ENCODE measurements at places on chromosomes 12 and 14.

GRCh38 chr12:46209914-46210872 is 58.6 kb downstream of the SLC38A1 start:
- DNase-seq = peak; percentile 44

DNA sequence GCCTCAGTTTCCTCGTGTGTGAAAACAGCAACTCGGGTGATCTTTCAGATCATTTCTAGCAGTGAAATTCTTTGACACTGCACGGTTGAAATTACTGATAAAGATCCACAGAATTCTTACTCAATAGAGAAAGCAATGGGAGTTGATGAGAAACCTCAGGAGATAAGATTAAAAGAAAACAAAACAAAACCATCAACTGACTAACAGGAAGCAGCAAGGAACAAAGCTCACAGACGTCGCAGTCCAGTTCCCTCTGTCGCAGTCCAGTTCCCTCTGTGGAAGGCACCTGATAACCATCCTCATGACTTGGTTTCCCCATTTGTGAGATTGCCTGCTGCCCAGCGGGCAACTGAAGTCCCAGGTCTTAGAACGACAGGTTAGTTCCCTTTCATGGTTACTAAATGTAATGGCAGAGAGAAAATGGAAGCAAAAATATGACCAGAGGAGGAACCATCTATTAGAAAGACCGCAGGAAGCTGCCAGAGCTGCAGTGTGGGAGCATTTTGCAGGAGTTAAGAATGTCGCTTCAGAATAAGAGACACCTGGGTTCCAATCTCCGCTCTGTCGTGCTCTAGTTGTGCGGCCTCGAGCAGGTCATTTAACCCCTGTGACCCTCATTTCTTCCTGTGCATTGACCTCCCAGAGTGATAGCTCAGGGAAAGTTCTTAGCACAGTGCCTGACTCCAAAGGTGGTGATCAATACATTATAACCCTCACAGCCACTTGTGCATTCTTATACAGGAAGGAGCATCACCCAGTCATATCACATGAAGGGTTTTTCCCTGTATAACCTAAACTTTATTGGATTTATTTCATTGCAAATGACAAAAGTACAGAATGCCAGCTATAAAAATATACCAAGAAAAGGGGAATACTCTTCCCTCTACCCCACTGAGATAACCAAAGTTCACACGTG is 5.1 kb upstream of the MED13L start:
- DNase-seq = peak; percentile 70

- no peak for DNase-seq
Observed at GRCh38 chr14:64639340-64639821, 64.8 kb upstream of the PLEKHG3 start.

GRCh38 chr14:38286452-38286851 is 30.6 kb upstream of the CLEC14A start:
- no peak for DNase-seq

DNA sequence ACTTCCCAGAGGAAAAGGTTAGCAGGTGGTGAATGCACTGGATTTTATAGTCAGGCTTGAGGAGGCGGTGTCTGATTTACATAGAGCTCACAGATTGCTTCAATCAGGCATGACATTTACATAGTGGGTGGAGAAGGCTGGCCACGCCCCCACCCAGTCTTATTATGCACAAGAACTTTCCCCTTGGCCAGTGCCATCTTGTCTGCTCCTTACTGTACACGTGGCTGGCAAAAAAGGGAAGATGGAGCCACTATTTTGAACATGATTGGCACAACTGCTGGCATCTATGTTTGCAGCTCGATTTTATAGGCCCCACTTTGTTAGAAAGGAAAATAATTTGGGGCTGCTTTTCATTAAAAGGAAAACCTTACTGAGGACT is 10.9 kb upstream of the LGMN start:
- peak; percentile 69 for DNase-seq

DNA sequence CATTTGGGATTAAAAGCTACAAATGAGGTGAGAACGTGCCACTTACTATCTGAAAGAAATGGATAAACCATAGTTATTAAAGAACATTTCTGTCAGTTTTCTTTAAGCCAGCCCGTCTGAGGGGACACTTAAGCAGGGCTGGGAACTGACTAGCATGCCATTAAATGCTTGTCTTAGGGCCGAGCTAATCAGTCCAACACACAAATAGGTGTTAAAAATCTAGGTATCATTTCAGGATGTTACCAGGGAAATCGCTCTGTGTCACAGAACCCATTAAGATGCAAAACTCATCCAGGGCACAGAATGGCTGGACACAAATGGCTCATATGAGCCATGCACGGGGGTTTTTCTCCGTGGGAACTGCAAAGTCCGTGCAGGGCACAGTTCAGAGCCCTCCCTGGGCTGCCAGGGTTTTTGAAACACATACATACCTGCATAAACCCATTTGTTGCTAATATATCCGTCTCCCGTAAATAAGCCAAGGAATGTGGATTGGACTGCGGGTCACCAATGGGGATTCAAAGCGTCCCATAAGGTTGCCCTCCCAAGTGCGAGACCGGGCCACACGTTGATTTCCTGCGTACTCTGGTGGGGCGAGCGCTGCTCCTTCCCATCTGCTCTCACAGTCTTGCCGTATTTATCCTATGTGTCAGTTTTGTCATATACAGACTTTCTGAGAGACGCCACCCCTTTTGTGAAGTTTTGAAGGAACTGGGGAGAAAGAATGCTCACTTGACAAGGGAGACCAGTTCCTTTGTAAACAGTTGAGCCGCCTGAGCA is 5.4 kb upstream of the GSC start:
- no peak for DNase-seq

GRCh38 chr12:4353785-4354208 is 25.7 kb downstream of the FGF23 start:
- DNase-seq = peak; percentile 54
